ENCODE measurements at places on chromosomes 2 and 18. TPM values are rescaled to one million over a fixed set of nuclear protein-coding genes. Genes with fewer than 3 reads are reported as not detected.

GRCh38 chr18:7467708-7468466, 99.2 kb upstream of the PTPRM start:
- DNase-seq, result no peak
- H3K4me3 ChIP-seq, result no peak overlapping the region
- no peak overlapping the region for H3K27ac ChIP-seq
- no peaks in the 10 kb centered on the region for H3K36me3 ChIP-seq
- H3K4me1 ChIP-seq, result peaks cover 6% of the 10 kb centered on the region
- no peaks in the 10 kb centered on the region for H3K27me3 ChIP-seq

NEMP2 gene
- 3.0 TPM for total RNA-seq

SPP2 gene
- not detected for total RNA-seq

DNA sequence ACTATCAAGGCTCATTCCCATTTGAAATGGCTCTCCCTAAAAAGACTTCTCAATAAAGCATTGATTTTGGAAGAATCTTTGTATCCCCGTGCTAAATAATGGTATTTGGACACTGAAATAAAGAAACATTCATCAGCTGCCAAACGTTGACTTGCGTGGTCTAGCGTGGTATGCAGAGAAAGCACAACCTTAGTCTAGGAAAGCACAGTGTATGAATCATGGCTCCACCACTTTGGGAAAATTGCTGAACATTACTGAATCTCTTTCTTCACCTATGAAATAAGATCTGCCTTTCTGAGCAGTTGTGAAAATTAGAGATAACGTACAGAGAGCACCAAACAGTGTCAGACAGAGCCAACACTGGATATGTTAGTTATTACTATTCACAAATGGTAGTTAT, 353.9 kb downstream of the SS18 start:
- no peaks in the 10 kb centered on the region for H3K27me3 ChIP-seq
- H3K4me3 ChIP-seq, result no peak overlapping the region
- H3K36me3 ChIP-seq, result no peaks in the 10 kb centered on the region
- H3K27ac ChIP-seq, result no peak overlapping the region
- no peaks in the 10 kb centered on the region for H3K4me1 ChIP-seq
- no peak for DNase-seq

- H3K27me3 ChIP-seq, result no peaks in the 10 kb centered on the region
- no peak for DNase-seq
- no peak overlapping the region for H3K27ac ChIP-seq
These were observed 3.0 kb upstream of the HS1BP3 start for GRCh38 chr2:20653695-20654534.

DNA sequence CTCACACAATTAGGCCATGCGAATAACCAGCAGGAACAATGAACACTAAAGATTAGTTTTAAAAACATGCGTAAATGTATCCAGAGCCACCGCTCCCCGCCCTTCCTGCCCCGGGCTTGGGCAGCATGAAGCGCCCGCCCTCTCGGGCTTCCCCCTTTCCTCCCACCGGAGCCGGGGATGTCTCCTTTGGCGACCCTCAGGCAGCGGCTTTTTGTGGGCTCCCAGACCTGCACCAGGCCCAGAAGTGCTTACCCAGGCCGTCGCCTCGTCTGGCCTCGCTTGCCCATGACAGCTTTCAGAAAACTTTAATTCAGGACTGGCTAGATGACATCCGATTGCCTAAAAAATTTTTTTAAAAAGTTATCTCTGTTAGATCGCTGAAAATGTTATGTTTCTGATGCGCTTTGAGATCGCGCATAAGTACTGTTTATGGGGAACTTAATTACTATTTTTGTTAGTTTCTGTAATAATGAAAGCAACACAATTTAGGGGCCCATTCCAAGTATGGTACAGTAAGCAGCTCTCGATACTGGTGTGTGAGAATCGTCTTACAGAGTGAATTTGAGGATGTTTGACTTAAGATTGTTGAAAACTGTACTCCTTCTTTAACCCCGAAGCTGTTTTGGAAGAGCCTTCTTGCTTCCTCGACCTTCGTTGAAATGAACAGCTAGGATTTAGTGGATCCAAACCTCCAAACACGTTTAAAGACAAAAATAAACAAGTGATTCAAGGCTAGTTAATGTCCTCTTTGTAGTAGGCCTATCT, 1.1 kb downstream of the MAP3K20 start:
- peak overlapping the region; percentile 18 for H3K4me3 ChIP-seq
- peak overlapping the region; percentile 91 for H3K27ac ChIP-seq
- H3K4me1 ChIP-seq, result peaks cover 17% of the 10 kb centered on the region

DNA sequence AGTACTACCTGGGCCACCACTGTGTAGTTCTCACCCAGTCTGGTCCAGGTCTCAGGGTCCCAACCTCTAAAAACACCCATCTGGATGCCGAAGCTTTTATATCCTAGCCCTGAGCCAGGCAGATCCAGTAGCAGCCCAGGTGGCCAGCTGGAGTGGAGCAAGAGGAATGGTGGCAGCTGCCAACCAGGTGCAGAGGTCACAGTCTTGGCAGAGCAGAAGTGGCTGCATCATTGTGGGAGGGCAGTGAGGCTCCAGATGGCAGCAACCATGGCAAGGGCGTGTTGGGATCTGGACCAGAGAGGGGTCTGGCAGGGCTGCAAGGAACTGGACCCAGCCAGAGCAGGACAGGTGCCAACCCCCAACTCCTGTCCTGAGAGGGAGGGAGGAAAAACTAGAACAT, 72.2 kb upstream of the AGAP1 start:
- DNase-seq, result peak; percentile 84
- H3K4me3 ChIP-seq, result no peak overlapping the region
- peaks cover 22% of the 10 kb centered on the region for H3K4me1 ChIP-seq
- H3K27me3 ChIP-seq, result no peaks in the 10 kb centered on the region
- peak overlapping the region; percentile 10 for H3K27ac ChIP-seq

RUFY4 gene
- not detected for total RNA-seq

- no peak for DNase-seq
- H3K4me1 ChIP-seq, result peaks cover 28% of the 10 kb centered on the region
- H3K4me3 ChIP-seq, result no peak overlapping the region
- H3K27me3 ChIP-seq, result no peaks in the 10 kb centered on the region
These were observed 46.4 kb upstream of the STON1 start for GRCh38 chr2:48483506-48483905.

ABCG5 gene
- total RNA-seq, result not detected

GRCh38 chr2:135960656-135961551, 24.5 kb downstream of the DARS1 start:
- H3K27me3 ChIP-seq, result no peaks in the 10 kb centered on the region
- H3K4me3 ChIP-seq, result no peak overlapping the region
- peaks cover 9% of the 10 kb centered on the region for H3K4me1 ChIP-seq
- no peak for DNase-seq
- no peaks in the 10 kb centered on the region for H3K36me3 ChIP-seq

DNA sequence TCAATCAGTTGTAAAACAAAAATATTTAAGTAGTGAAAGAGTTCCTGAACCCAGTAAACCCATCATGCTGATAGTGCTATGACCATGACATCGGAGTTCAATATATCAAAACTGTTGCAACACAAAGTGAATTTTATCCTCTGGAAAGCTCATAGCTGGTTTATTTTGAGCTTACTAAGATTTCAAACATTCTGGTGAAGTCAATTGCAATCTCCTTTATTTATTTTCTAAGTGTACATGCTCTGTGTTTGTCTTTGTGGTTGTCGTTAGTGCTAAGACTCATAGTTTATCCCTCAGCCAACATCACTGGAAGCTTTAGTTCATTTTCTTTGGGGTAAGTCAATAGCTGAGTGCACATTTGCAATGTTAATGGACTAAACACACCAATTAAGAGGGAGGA, 91.9 kb downstream of the QPCT start:
- H3K27me3 ChIP-seq, result no peaks in the 10 kb centered on the region
- H3K4me3 ChIP-seq, result no peak overlapping the region
- H3K36me3 ChIP-seq, result no peaks in the 10 kb centered on the region
- DNase-seq, result no peak

- peaks cover 12% of the 10 kb centered on the region for H3K4me1 ChIP-seq
- no peak for DNase-seq
These were observed 6.0 kb downstream of the ERBB4 start for GRCh38 chr2:212532585-212532984.

PRR30 gene
- total RNA-seq, result not detected

EFR3B gene
- total RNA-seq, result 0.52 TPM

DNA sequence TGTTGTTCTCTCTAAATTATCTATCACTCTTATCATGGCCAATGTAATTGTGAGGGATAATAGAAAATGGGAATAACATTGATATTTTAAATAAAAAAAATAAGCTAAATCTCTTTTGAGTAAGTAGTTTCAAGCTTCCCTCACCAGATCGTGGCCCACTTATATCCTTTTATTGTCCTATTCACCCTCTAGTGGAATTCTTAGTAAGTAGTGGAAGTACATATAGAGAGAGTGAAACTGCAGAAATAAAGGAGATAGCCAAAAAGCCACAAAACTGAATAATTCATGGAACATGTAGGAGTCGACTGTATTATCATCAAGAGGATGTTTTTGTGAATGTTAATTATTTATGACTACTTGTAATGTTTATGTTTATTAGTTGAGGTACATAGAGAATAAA, 66.1 kb upstream of the DTNA start:
- no peaks in the 10 kb centered on the region for H3K27me3 ChIP-seq
- DNase-seq, result no peak
- H3K27ac ChIP-seq, result no peak overlapping the region
- peaks cover 13% of the 10 kb centered on the region for H3K4me1 ChIP-seq
- no peak overlapping the region for H3K4me3 ChIP-seq

- DNase-seq, result peak; percentile 56
- H3K36me3 ChIP-seq, result no peaks in the 10 kb centered on the region
- H3K27me3 ChIP-seq, result no peaks in the 10 kb centered on the region
- peak overlapping the region; percentile 59 for H3K4me3 ChIP-seq
- peaks cover 46% of the 10 kb centered on the region for H3K4me1 ChIP-seq
These were observed 1.1 kb upstream of the KCTD1 start for GRCh38 chr18:26549263-26550094.

DNA sequence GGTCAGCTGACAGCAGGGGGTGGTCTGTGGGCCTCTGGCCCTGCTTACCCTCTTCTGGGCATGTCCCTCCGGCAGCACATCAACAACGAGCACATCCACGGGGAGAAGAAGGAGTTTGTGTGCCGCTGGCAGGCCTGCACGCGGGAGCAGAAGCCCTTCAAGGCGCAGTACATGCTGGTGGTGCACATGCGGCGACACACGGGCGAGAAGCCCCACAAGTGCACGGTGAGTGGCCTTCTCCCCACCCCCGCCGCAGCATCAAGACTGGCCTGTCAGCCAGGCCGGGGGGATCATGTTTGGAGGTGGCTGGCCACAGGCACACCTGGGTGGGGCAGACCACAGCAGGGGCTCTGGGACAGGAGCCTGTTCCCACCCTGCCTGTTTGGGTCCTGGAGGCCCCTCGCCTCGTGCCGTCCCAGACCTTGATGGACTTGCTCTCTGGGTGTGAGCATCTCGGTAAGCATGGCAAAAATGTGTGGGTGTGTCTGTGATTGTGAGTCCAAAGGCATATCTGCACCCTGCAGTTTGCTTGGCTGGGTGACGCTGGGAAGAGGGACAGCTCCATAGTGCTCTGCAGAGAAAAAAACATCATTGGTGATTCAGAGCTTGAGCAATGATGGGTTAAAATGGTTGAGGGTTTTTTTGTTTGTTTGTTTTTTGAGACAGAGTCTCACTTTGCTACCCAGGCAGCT, 242.8 kb downstream of the GLI2 start:
- DNase-seq, result no peak
- no peak overlapping the region for H3K27ac ChIP-seq
- H3K27me3 ChIP-seq, result no peaks in the 10 kb centered on the region
- no peaks in the 10 kb centered on the region for H3K36me3 ChIP-seq
- peaks cover 7% of the 10 kb centered on the region for H3K4me1 ChIP-seq

GRCh38 chr2:220946552-220946951, 625.6 kb downstream of the EPHA4 start:
- H3K4me1 ChIP-seq, result no peaks in the 10 kb centered on the region
- H3K36me3 ChIP-seq, result no peaks in the 10 kb centered on the region
- no peaks in the 10 kb centered on the region for H3K27me3 ChIP-seq
- no peak for DNase-seq

DNA sequence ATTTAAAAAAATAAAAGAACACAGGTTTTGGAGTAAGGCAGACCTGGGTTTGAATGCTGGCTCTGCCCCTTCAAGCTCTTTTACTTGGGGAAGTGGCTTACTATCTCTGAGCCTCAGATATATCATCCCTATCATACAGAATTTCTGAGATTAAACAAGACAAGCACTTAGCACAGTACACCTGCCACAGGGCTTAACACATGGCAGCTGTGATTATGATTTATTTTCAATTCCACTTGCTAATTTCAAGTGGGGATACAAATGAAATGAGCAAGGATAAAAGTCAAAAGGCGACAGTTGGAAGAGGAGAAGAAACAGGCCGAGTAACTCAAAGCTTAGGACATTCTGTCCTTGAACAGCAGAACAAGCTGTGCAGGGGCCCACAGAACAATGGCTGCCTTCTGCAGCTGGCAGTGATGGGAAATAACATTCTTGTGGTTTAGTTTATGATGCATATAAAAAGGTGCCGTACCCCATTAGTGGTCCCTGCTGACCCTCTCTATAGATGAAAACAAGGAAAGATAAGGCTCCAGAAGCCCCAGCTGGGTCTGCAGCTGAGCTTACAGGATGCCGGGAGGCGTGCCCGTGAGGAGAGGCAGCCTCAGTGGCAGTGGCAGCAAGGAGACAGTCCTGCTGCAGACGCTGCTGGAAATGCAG, 45.3 kb downstream of the KIF3C start:
- H3K27ac ChIP-seq, result no peak overlapping the region
- H3K27me3 ChIP-seq, result no peaks in the 10 kb centered on the region
- H3K4me1 ChIP-seq, result no peaks in the 10 kb centered on the region
- DNase-seq, result no peak
- H3K36me3 ChIP-seq, result no peaks in the 10 kb centered on the region

GRCh38 chr2:50878251-50878650, 153.7 kb downstream of the NRXN1 start:
- H3K27ac ChIP-seq, result no peak overlapping the region
- no peak for DNase-seq
- H3K27me3 ChIP-seq, result no peaks in the 10 kb centered on the region
- no peaks in the 10 kb centered on the region for H3K36me3 ChIP-seq
- no peak overlapping the region for H3K4me3 ChIP-seq

PRKAG3 gene
- total RNA-seq, result not detected

DNA sequence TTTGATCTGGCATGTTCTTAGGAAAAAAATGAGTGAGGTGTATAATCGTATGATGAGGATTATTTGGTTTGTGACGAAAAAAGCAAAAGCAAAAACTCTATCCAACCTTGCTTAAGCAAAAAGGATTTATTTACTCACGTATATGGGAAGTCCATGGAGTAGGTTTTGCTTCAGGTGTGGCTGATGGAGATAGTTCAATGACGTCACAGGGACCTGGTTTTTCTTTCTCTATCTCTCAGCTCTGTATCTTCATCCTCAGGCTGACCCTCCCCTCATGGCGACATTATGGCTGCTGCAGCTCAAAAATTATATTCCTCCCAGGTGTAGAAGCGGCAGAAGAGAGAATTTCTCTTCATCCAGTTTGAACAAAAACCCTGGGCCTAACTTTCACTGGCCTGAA, 8.9 kb downstream of the TMSB10 start:
- no peaks in the 10 kb centered on the region for H3K4me1 ChIP-seq
- H3K4me3 ChIP-seq, result no peak overlapping the region
- DNase-seq, result no peak
- H3K27me3 ChIP-seq, result no peaks in the 10 kb centered on the region
- no peaks in the 10 kb centered on the region for H3K36me3 ChIP-seq
- no peak overlapping the region for H3K27ac ChIP-seq

HOXD13 gene
- not detected for total RNA-seq

SLC9A4 gene
- 0.78 TPM for total RNA-seq

PER2 gene
- 21.8 TPM for total RNA-seq

GRCh38 chr2:121489284-121489683, 41.4 kb upstream of the RNU4ATAC start:
- no peaks in the 10 kb centered on the region for H3K36me3 ChIP-seq
- H3K4me3 ChIP-seq, result no peak overlapping the region
- no peaks in the 10 kb centered on the region for H3K27me3 ChIP-seq
- H3K27ac ChIP-seq, result no peak overlapping the region
- peaks cover 38% of the 10 kb centered on the region for H3K4me1 ChIP-seq
- peak; percentile 75 for DNase-seq

Measured in body of pancreas (tissue), 4 donors.